A549 treated with ZK216348 at 1 μM for 4 hours (cell line): ENCODE measurements at places on chromosomes 3 and 15. TPM values are rescaled to one million over a fixed set of nuclear protein-coding genes. Genes with fewer than 3 reads are reported as not detected.

LRRIQ4 gene
- not detected in 5 replicates for total RNA-seq

CEMIP gene
- 0.82 to 1.8 TPM (median 1.2 TPM) in 5 replicates for total RNA-seq

COL8A1 gene
- total RNA-seq = not detected in 5 replicates

LRRC31 gene
- total RNA-seq = not detected in 5 replicates

CPLX3 gene
- 0.07 TPM in 1 of 5 replicates, not detected in the others for total RNA-seq

UBA5 gene
- total RNA-seq = 21.4 to 28.7 TPM (median 26.6 TPM) in 5 replicates

INTS14 gene
- total RNA-seq = 42.4 to 44.8 TPM (median 43.8 TPM) in 5 replicates

SYNPR gene
- total RNA-seq = not detected in 5 replicates

STT3B gene
- 77.0 to 102 TPM (median 82.8 TPM) in 5 replicates for total RNA-seq

GANC gene
- 5.6 to 11.0 TPM (median 6.8 TPM) in 5 replicates for total RNA-seq

SLCO2A1 gene
- total RNA-seq = 0.02 to 0.22 TPM (median 0.06 TPM) in 4 of 5 replicates, not detected in the other

DCLK3 gene
- total RNA-seq = not detected in 5 replicates

MAP2K1 gene
- total RNA-seq = 77.9 to 120 TPM (median 113 TPM) in 5 replicates
